ENCODE measurements at places on chromosomes 5 and 9. TPM values are rescaled to one million over a fixed set of nuclear protein-coding genes. Genes with fewer than 3 reads are reported as not detected.

Gene LHFPL2
- 51.4 TPM for total RNA-seq

Gene CARTPT
- total RNA-seq: not detected

Gene C9orf50
- 0.17 TPM for total RNA-seq

Gene UGT3A2
- total RNA-seq: not detected

Gene GHR
- 2.3 TPM for total RNA-seq

Gene RAB3C
- total RNA-seq: not detected

DNA sequence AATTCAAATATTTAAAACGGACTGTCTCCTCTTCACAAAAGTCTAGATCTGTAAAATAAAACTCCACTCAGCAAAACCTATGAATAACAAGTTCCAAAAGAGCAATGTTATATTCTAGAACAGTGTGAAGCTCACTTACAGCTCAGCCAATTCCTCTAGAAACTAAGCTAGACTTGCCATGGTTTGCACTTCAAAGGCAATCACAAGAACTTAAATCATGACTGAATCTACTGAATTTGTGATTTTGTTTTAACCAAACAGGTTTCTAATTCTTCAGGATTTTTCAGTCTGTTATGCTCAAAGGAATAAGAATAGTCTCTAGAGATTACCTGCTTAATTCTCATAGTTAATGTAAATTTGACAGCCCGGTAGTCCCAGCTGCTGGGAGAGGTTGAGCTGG is 1.4 kb upstream of the PKD2L2 start:
- H3K27me3 ChIP-seq: no peaks in the 10 kb centered on the region
- no peak for DNase-seq
- no peak overlapping the region for H3K4me3 ChIP-seq
- H3K4me1 ChIP-seq: no peaks in the 10 kb centered on the region
- no peaks in the 10 kb centered on the region for H3K36me3 ChIP-seq
- no peak overlapping the region for H3K27ac ChIP-seq

- no peak overlapping the region for H3K27ac ChIP-seq
Observed at GRCh38 chr9:4519604-4520003, 29.3 kb downstream of the SLC1A1 start.

DNA sequence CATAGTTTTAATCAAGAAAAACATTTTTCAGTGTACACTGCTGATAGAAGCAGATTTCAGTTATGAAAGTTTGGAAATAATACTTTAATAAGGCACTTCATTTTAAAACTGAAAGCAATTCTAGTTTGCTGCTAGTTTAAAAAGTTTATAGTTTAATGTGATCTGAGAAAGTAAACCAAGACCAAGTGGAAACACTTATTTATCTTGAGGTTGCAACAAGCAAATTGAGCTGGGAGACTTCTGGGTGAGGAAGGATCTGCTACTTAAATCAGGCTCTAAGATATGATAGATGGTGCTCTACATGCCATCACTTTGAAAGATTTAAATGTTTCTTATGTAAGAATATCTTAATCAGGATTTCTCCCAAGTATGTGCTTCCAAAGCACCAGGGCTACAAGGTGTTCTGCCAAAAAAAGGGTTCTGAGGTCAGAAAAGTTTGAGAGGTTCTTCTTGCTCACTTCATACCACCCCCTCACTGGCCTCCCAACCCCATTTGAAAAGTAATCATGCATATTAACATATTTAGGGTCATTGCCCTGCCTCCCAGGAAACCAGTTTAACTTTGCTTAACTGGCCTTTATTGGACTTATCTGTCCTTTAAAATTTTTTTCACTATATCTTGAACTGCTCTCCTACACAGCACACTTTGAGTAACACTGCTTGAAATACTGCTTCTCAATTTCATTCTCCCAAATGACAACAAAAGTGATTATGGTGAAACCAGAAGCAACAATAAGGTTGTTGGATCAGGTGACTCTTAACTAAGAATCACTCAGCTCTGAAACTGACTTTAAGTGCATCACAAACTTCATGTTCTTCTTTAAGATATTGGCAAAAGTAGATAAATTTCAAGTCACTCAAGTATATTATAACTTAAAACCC is 15.5 kb downstream of the SLC44A1 start:
- DNase-seq: peak; percentile 9
- H3K4me1 ChIP-seq: no peaks in the 10 kb centered on the region
- no peak overlapping the region for H3K27ac ChIP-seq
- no peaks in the 10 kb centered on the region for H3K27me3 ChIP-seq
- no peak overlapping the region for H3K4me3 ChIP-seq

GRCh38 chr9:137971477-137972138 is 94.0 kb downstream of the CACNA1B start:
- DNase-seq: no peak
- H3K27ac ChIP-seq: no peak overlapping the region
- no peaks in the 10 kb centered on the region for H3K36me3 ChIP-seq
- no peaks in the 10 kb centered on the region for H3K4me1 ChIP-seq

DNA sequence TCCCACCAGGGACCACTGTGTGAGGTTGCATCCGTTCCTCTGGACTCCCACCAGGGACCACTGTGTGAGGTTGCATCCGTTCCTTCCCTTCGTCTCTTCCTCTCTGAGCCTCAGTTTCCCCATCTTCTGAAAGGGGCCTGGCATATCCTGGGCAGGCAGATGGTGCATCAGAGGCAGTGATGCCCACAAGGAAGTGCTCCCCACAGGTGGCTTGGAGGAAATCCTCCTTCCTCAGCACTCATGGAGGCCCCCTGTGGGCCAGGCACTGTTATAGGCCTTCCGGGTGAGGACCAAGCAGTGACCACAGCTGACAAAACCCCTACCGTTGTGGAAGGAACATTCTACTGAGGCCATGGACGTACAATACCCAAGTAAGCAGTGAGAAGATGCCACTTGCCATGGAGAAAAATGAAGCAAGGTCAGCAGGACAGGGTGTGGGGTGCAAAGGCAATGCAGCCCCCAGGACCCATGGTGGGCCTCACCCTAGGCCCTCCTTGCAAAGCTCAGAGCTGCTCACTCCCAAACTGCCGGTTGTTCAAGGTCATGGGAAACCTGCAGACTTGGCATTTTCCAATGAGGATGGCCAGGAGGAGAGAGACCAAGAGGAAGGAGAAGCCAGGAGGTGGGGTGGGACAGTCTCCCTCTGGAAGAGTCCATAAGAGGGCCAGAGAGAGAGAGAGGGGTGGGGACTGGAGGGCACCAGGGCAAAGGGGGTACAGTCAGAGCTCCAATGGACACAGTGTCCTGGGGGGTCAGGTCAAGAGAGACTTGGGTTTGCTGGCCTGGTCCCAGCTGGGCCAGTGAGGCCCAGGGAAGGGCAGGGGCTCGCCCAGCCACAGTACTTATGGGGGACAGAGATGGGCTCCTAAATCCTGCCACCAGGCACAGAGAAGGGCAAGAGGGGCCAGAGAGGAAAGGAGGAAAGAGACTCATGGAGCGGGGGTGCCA is 51.1 kb downstream of the C9orf50 start:
- DNase-seq: peak; percentile 44
- peaks cover 25% of the 10 kb centered on the region for H3K4me1 ChIP-seq
- H3K27me3 ChIP-seq: no peaks in the 10 kb centered on the region
- peak overlapping the region; percentile 70 for H3K27ac ChIP-seq
- no peak overlapping the region for H3K4me3 ChIP-seq

DNA sequence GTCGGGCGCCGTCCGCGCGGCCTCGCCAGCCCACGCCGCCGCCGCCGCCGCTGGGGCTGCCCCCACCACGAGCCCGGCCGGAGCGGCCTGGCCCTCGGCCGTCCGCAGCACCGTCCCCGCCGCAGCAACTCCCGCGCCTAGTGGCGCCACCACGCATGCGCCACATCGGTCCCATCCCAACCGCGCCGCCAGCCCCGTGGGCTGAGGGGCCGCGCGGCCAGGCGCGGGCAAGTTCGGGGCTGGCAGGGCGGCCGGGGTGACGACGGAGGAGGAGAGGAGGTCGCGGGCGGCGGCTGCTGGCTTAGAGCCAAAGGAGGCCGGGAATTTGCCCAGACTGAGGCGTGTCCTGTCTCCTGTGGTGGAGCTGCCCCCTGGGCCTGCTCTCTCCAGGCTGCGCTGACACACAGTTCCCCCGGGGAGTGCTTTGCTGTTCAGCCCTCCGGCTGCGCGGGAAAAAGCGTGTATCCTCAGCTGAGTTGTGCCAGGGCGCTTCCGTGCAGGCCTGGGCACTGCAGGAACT is at the start of gene TUSC1:
Gene TUSC1, minus strand, starts transcription at position 298 of the 520 bp plus-strand sequence. Its CDS starts 132 bp downstream, at position 166.
- H3K4me1 ChIP-seq: no peaks in the 10 kb centered on the region
- H3K27ac ChIP-seq: peak within 1 kb of the TSS; percentile 84

DNA sequence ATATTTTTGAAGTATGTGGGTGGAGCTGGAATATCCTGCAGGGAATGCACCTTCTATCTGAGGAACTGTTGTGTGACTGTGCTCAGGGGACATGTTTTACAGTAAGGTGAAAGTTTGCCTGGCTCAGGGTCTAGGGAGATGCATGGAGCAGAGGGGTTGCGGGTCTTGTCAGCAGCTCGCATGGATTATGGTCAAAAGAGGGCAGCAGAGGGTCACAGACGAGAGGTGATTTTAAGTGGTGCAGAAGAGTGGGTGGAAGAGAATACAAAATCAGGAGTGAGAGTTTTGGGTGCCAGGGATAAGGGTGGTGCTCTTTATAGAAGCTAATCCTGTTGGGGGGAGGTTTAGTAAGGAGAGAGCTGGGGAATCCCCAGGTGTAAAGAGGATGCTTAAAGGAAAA is 53.5 kb upstream of the GRIN3A start:
- peak; percentile 2 for DNase-seq
- H3K27ac ChIP-seq: no peak overlapping the region
- no peaks in the 10 kb centered on the region for H3K36me3 ChIP-seq

DNA sequence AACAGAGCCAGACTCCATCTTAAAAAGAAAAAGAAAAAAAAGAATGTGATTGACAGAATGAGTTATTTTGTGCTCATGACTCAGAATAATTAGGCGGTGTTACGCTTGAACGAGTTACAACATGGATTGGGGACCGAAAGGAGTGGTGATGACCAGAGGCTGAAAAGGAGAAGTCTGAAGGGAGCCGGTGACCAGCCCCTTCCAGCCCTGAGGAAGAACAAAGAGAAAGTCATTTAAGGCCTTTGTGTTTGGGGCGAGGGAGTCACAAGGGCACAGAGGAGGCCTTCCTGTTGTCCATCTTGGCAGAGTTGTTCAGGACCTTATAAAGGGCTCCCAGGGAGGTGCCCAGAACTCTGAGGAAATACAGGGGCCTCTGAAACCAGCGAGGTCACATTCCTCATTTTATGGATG is 131.6 kb downstream of the GOLPH3 start:
- no peaks in the 10 kb centered on the region for H3K27me3 ChIP-seq
- H3K4me3 ChIP-seq: no peak overlapping the region
- no peak for DNase-seq
- H3K36me3 ChIP-seq: no peaks in the 10 kb centered on the region
- H3K4me1 ChIP-seq: peaks cover 7% of the 10 kb centered on the region

- no peak overlapping the region for H3K27ac ChIP-seq
- H3K4me3 ChIP-seq: no peak overlapping the region
- peaks cover 3% of the 10 kb centered on the region for H3K27me3 ChIP-seq
- H3K4me1 ChIP-seq: no peaks in the 10 kb centered on the region
- DNase-seq: no peak
Observed at GRCh38 chr9:110291921-110292557, 35.7 kb upstream of the TXN start.

DNA sequence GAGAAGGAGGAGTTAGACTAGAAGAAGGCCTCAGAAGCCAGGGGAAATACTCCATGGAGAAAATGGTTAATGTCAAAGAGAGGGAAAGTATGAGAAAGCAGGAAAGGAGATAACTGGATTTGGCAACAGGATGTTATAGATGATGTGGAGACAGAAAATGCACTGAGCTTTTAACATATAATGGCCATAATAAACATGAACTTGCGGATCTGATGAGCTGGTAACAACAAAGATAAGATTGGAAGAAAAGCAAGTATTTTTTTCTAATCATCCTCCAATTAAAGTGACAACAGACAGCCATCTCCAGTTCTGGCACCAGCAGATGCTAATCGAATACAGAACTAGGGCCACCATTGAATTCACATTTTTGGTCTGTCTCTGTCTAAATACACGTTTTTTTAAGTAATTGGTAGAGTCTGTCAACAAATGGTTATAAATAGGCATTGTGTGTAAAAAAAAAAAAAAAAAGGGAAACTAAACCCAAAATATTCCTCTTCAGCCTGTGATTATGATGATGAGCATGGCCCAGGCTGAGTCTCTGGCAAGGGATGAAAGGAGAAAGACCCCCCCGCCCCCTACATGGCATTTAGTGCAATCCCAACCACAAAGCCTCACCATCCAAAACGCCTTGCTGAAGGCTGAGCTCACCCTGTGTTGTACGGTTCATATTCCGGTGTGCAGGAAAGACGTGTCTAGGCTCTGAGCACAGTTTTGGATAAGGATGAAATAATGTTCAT is 149.5 kb upstream of the LHFPL2 start:
- no peak for DNase-seq
- H3K4me3 ChIP-seq: no peak overlapping the region
- H3K36me3 ChIP-seq: no peaks in the 10 kb centered on the region
- no peaks in the 10 kb centered on the region for H3K27me3 ChIP-seq
- H3K27ac ChIP-seq: no peak overlapping the region
- no peaks in the 10 kb centered on the region for H3K4me1 ChIP-seq

- no peak overlapping the region for H3K27ac ChIP-seq
- no peaks in the 10 kb centered on the region for H3K4me1 ChIP-seq
- H3K27me3 ChIP-seq: no peaks in the 10 kb centered on the region
- no peak for DNase-seq
Observed at GRCh38 chr9:124381170-124381945, 33.9 kb downstream of the PSMB7 start.

- H3K4me1 ChIP-seq: no peaks in the 10 kb centered on the region
- H3K4me3 ChIP-seq: no peak overlapping the region
- H3K27me3 ChIP-seq: no peaks in the 10 kb centered on the region
- no peaks in the 10 kb centered on the region for H3K36me3 ChIP-seq
- no peak overlapping the region for H3K27ac ChIP-seq
- DNase-seq: peak; percentile 28
Observed at GRCh38 chr5:82111191-82111590, 139.4 kb downstream of the ATG10 start.

DNA sequence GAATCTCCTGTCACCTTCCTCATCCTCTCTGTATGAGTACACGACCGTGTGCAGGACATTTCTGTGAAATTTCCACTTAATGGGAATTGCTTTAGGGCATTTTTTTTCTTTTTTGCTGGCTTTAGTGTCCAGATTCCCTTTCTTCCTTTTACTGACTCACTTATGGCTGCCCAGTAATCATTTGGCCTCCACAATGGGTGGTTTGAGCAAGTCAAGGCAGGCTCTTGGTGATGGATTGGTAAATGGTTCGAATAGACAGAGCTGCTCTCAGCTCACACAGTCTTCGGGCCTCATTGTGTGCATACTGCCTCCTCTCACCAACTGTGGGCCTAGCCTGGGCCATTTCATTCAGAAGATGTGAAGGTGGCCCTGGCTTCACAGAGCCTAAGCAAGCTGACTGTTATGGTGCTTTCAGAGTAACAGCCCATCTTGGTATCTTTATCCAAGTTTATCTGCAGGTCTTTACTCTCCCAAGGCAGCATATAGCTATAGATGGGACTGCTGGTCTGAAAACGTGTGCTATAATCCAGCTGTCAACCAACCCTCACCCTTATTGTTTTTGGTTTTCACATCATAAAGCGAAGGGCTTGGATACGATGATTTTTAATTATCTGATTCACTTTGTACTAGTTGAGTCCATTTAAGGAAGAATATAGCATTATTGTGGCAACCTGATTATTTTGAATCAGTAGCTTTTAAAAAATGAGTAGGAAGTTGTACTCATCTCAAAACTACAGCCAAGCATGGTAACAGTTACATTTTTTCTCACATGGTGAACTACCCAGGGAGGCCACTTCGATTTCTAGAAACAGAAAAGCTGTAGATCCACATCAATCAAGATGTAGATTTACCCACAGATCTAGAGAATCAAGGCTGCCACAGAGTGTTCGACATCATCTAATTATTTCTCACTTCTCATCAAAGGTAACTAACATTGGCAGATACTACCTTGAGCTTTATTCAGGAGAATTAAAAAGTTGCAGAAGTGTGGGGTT is 50.4 kb upstream of the CKMT2 start:
- no peak overlapping the region for H3K27ac ChIP-seq
- no peak for DNase-seq
- no peak overlapping the region for H3K4me3 ChIP-seq
- no peaks in the 10 kb centered on the region for H3K27me3 ChIP-seq
- no peaks in the 10 kb centered on the region for H3K36me3 ChIP-seq
